ENCODE measurements at places on chromosomes 12 and 14. TPM values are rescaled to one million over a fixed set of nuclear protein-coding genes. Genes with fewer than 3 reads are reported as not detected.

The GPRC5D gene
- total RNA-seq, result not detected

The RGS6 gene
- total RNA-seq, result not detected

DNA sequence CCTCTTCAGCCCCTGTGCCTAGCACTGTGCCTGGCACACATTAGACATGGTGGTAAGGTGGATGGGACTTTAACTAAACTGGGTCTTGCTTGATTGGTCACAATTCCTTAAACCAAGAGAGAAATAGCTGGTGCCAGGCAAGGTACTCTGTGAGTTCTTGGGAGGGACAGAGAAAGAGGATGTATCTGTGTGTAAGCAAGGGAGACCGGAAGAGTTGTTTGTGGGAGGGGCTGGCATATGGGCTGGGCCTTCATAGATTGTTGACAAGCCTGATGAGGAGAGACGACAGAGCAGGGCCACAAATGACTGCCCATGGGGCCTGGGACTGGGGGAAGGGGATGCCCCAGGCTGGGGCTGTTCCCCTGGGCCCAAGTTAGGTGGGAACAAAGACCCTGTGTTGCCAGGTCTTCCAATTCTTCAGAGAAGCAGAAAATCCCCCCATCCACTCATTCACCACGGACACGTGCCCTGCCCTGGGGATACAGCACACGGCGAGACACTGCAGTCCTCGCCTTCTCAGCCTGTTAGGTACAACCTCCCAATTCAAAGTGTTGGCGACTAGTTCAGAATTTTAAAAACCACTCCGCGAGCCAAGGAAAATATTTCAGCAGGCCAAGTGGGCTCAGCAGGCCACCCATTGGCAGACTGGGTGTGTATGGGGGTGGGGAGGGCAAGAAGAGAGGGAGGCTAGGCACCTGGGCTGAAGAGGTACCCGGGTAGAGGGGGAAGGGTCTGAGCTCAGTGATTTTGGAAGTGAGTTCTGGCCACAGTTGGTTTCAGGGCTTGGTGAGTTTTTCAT lies 11.4 kb upstream of the CYP46A1 start:
- DNase-seq, result no peak

GRCh38 chr14:61948376-61948775 lies 186.2 kb downstream of the SNAPC1 start:
- DNase-seq, result no peak

- DNase-seq, result peak; percentile 58
These were observed 645 bp downstream of the KITLG start for GRCh38 chr12:88579601-88580050.

DNA sequence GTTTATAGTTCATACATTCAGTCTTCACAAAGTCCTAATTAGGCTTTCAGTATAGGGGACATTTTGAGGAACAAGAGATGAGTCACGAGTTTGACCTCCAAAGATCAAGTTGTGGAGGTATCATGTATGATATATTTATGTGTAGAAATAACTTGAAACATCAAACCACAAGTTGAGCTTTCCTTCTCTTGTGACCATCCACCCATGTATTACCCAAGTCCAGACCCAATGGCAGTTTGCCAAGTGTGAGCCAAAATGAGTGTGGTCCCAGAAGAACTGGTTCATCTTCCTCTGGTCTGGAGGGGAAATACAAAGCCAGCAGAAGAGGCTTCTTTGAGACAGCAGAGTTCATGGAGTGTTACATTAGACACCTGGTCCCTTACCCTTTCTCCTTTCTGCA lies 104.9 kb downstream of the ATP23 start:
- DNase-seq, result no peak

All from dermis blood vessel endothelial cell (primary cell).